ENCODE measurements at places on chromosomes 5 and 9. TPM values are rescaled to one million over a fixed set of nuclear protein-coding genes. Genes with fewer than 3 reads are reported as not detected.

TMEM252 gene
- total RNA-seq, result not detected

- no peak for DNase-seq
Observed at GRCh38 chr5:124371111-124371706, 375.2 kb downstream of the ZNF608 start.

GRCh38 chr9:128723352-128723865, 518 bp downstream of the ZDHHC12 start:
- no peak for DNase-seq

- no peak for DNase-seq
Observed at GRCh38 chr5:77146896-77147295, 59.8 kb upstream of the ZBED3 start.

GRCh38 chr5:160451281-160451680, 29.6 kb downstream of the PTTG1 start:
- no peak for DNase-seq

DNA sequence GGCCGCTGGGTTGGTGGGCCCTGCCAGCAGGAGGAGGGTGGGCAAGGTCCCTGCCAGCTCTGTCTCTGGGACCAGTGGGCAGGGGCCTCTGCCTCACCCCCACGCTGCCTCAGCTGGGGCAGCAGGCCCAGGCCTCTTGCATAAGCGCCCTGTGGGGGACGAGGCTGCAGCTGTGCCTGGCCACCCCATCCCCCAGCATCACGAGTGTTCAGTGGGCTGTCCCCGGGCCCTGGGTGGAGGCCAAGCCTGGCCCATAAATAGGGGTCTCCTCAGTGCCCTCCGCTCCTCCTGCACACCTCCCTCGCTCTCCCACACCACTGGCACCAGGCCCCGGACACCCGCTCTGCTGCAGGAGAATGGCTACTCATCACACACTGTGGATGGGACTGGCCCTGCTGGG, at the start of gene PTGDS:
PTGDS (plus strand) TSS at position 282 of the 400 bp plus-strand sequence; CDS start at position 357, 75 bp downstream.
- no peak for DNase-seq
